ENCODE measurements at places on chromosomes 11 and 22.
A peak's percentile ranks its signal among the peaks of the same experiment; 100 is the strongest.

- DNase-seq: peak; percentile 94
Observed at GRCh38 chr22:19717691-19718455, 3.6 kb downstream of the SEPTIN5 start.

DNA sequence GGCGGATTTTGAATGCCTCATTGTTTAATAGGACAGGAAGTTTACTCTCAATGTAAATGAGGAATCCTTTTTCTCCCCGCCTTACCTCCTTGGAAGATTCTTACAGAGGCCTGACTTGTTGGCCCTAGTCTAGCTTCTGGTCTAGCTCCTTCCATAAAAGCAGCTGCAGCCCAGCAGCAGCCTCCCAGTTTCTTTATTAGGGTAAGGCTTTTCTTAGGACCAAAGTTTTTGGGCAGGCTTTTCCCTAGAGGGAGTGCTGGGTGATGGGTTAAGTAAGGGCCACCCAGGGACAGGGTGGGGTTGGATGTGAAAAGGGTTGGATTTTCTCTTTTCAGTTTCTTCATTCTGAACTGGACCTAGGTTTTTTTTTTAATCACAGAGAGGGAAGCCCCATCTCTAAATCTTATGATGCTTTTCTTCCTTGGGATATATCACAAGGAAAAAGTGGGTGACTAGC, 49.7 kb downstream of the LIF start:
- DNase-seq: no peak

- DNase-seq: no peak
Observed at GRCh38 chr22:44793106-44793505, 40.7 kb downstream of the ARHGAP8 start.

- no peak for DNase-seq
Observed at GRCh38 chr11:134244593-134244992, 8.6 kb downstream of the THYN1 start.

GRCh38 chr11:106278391-106278790, 200.9 kb downstream of the AASDHPPT start:
- no peak for DNase-seq

GRCh38 chr11:118198370-118198769, 21.9 kb upstream of the SCN2B start:
- peak; percentile 88 for DNase-seq

GRCh38 chr11:46597609-46598219, 3.9 kb upstream of the AMBRA1 start:
- DNase-seq: no peak

DNA sequence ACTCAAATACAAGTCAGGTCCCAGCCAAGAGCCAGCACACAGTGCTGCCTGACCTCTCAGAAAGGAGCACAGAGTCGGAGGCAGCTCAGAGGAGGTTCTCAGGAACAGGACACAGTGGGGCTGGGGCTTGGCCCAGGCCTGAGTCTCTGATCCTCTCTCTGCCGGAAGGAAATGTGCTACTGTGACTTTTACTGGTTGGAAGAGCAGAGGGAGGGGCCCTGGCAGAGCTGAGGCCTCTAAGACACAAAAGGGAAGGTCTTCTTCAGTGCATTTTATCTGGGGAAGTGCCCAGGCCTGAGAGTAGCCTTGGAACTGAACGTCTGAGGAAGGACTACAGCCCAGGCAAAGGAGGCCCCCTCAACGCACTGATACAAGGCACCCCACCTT, 16.2 kb upstream of the CASTOR1 start:
- peak; percentile 66 for DNase-seq

DNA sequence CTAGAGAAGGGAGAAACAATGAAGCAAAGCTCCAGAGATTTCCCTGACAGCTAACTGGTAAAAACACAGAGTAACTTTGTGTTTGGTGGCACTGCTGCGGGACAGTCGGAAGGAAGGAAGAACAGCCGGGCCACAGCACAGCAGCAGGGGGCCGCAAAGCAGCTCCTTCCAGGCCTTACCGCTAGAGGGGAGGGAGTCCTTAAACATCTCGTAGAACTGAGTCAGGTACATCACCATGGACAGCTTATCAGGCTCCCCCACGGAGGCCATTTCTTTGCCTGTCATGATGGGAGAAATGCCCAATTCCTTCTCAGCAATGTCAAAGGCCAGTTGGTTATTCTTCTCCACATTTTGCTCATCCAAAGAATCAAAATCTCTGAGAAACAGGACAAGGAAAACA, 114.6 kb upstream of the BID start:
- DNase-seq: no peak

- no peak for DNase-seq
Observed at GRCh38 chr11:122139595-122139866, 23.5 kb upstream of the BLID start.

- no peak for DNase-seq
Observed at GRCh38 chr11:65067446-65067845, 9.1 kb upstream of the NAALADL1 start.
